ENCODE measurements at places on chromosomes 16 and 17.

- DNase-seq, result no peak
Observed at GRCh38 chr17:15261802-15262290, 3.3 kb downstream of the PMP22 start.

- no peak for DNase-seq
Observed at GRCh38 chr17:63289931-63290330, 156.2 kb downstream of the CYB561 start.

DNA sequence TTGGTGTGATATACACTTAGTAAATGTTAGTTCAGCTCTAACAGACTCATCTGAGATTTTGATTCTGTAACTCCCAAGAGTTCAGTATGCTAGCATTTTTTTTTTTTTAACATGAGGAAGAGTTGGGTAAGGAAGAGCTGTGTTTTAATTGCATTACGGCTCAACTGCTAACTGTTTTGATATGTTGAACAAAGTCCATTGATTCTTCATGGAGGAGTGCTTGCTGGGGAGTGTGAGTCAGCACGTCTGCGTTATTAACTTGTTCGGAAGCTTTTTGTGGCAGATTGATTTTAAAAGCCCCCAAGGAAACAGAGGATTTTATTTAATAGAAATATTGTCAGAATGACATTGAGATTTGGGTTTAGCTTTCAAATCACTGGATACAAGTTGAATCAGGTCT, 45.8 kb downstream of the PITPNC1 start:
- peak; percentile 33 for DNase-seq

- no peak for DNase-seq
Observed at GRCh38 chr17:66527335-66527734, 224.9 kb downstream of the PRKCA start.

DNA sequence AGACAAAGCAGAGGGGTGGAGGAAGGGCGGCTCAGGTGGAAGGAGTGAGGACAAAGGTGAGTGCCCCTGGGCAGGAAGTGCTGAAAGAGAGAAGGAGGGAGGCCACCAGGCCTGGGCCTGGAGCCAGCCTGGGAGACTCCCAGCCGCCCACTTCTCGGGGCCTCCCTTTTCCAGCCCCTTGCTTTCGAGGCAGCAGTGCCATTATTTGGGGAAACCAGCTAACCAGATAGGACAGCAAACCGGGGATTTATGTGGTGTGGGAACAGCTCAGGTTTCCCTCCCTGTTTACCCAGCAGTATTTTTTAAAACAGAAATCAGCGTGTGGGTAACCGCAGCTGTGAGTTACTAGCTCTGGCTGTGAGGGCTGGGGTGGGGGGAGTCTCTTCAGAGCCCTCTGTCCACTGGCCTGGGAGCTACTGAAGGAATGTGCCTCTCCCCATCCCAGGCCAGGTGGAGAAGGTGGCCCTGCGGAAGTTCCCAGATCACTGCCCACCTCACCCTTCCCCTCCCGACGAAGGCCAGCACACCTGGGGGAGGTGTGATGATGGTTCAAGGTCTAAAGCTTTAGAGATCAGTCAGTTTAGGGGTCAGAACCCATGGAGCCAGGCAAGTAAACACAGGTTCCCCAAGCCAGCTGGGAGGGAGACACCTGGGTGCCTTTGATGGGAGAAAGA, 8.4 kb upstream of the MEOX1 start:
- no peak for DNase-seq

DNA sequence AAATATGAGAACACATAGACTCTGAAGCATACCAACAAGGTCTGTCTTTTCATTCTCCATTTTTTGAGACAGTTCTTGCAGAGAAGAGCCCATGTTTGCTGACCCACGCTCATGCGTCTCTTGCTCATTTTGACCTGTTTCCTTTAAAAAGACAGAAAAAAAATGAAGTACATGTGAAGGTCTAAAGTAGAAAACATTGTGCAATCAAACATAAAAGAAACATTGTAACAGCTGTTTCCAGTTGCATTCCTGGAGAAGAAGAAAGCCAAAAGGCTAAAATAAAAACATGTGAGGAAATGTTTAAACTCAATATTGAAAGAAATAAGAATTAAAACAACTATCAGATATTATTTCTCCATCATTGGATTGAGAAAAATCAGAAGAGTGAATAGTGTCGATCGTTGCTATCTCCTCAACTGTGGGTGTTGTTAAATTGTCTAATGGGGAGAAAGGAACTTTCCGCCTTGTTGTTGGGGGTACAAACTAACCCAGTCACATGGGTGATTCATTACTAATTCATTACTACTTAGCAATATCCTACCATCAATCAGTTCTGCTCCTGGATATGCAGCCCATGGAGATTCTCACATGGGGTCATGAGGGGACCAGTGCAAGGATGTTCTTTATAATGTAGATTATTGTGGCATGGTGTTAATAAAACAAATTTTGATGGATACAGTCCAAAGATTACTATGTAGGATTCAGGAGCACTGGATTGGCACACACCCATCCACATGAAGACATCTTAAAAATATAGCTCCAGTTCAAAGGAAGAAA, 9.5 kb downstream of the ABCA9 start:
- no peak for DNase-seq

GRCh38 chr16:85674828-85675227, 13.9 kb downstream of the GINS2 start:
- DNase-seq, result no peak

DNA sequence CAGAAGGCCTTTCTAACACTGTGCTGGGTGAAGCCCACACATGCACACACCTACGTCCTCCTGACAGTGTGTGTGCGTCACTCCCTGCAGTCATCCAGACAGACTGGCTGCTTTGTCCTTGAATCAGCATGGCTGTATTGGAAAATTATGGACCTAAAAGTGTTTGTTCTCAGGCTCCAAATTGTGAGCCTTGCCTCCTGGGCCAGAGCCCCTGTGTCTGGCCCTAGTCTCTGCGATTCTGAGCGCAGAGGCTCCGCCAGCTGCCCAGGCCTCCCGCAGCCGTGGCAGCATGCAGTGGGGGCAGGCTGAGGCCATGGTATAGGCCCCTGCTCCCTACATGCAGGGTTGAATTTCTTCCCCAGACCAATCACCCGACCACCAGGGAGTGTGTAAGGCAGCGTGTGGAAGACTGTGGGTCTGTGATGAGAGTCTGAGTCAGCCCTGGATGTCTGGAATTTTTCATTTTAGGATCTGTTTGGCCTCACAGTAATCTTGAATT, 166.9 kb downstream of the LGALS9B start:
- DNase-seq, result peak; percentile 15

DNA sequence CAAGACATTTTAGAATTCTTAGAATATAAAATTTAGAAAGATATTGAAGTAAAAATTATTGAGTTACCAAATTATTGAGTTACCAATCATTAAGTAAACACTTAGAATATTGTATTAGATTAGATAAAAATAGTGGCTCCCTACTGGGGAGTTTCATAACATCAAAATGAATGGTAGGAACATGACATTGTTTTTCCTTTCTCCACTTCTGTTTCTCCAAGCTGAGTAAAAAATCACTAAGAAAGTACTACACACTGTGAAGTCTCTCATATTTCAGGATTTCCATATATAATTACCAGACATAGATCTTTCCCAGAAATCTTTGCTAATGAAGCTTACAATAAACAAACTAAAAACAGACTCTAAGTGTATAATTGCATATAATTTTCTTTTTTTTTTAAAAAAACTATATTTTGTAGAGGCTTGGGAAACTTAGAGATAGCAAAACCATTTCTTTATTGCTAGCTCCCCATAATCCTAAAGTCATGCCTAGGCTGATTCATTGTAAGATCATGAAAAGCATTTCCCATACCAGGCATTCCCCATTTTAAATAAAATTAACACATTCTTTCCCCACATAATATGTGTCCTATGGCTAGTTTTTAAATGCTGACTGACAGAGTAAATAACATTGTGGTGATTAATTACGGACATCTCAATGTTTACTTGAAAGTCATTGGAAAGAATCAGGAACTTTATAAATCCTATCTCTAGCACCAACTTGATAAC, 1408.7 kb upstream of the GOT2 start:
- peak; percentile 50 for DNase-seq

GRCh38 chr16:64657316-64658011, 464.4 kb downstream of the CDH11 start:
- peak; percentile 66 for DNase-seq

DNA sequence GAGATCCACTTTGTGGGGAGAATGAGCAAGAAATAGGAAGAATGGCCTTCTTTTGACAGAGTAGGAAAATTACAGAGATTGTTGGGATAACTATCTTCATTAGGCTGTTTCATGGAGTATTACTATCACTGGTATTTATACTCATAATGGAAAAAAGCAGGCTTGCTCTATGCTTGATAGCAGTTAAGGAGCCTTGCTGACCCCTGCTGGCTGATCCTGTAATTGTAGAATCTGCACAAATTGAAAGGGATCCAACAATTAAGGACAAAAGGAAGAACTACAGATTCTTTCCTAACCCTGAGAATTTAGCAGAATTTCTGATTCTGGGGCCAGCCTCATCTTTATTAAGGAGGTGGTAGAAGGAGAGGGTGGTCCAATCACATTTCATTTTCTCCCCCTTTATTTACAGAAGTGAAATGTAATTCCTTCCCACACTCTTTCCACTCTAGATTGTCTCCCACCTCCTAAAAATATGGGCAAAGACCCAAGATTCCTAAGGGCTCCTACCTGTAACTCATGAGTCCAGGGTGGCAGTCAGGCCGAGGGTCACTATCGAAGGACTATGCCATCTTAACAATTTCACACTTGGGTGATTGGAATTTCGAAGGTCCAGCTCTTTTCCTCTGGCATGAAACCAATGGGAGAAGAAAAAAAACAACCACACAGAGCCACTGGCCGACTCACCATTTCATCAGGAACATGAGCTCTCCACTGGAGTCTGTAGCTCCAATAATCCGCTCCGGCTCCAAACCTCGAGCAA, 26.3 kb downstream of the NFE2L1 start:
- DNase-seq, result peak; percentile 77

- no peak for DNase-seq
Observed at GRCh38 chr16:85107083-85107482, 5.2 kb downstream of the CIBAR2 start.

- DNase-seq, result no peak
Observed at GRCh38 chr17:73495641-73496040, 148.6 kb downstream of the SDK2 start.

GRCh38 chr17:57724026-57724728, 20.9 kb downstream of the CCDC182 start:
- no peak for DNase-seq

DNA sequence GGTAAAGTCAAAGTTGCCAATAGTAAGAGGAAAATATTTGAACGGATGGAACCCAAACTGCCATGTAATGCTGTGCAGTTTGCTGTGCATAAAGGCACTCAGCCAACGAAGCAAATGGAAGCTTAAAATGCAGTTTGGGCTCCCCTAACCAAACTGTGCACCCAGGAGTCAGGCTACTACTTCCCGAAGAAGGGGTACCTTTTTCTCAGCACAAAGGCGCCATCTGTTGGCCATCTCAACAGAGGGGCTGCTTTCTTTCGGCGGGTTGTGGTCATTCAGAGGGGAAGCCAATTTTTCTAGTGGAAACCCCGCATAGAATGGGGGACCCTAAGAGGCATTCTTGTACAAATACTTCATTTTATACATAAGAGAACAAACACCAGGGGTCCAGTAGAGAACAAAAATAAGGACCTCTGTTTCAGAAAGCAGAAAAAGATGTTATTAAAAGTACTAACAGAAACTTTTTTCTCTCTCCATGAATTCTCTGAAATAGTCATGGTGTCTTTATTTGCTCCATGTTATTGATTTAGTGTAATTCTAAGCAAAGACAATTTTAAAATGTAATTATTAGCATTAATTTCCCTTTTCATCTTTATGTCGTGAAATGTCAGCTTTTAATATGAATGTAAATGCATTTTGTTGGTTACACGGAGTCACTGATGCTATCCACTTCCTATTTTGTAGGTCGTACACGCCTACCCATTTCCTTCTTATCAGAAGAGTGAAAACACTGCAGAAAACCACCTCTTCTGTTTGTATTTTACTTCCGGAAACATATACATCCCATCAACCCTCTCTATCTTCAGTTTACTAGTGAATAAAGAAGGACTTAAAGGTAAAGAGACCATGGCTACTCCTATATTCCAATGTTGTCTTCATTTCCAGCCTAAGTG, 453.3 kb downstream of the KCNJ2 start:
- peak; percentile 59 for DNase-seq

DNA sequence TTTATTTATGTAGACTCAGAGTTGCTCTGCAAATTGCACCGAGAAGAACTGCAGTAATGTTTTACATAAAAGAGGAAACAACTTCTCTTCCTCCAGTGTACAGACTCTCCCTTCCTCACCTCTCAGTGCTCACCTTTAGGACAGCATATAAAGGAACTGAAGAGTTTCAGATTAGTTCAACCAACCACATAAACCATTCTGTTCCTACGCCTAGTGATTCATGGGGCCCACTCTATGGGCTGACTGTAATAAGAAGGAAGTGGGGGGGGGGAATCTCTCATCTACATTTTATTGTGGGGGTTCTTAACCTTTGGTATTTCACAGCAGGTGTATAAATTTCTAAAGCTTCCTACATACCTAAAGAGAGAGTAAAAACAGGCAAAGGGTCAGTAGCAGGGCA, 18.3 kb downstream of the ZSWIM7 start:
- peak; percentile 40 for DNase-seq

- DNase-seq, result peak; percentile 49
Observed at GRCh38 chr17:45432405-45433158, at the start of gene ARHGAP27. ARHGAP27 (minus strand) TSS chr17:45432870; CDS start chr17:45430279, 2,591 bp downstream.

- peak; percentile 24 for DNase-seq
Observed at GRCh38 chr16:89586853-89587252, 11.3 kb downstream of the CPNE7 start.

- DNase-seq, result no peak
Observed at GRCh38 chr16:71954699-71955195, 45.5 kb downstream of the PKD1L3 start.

- DNase-seq, result no peak
Observed at GRCh38 chr17:47808036-47808829, 13.4 kb downstream of the OSBPL7 start.

DNA sequence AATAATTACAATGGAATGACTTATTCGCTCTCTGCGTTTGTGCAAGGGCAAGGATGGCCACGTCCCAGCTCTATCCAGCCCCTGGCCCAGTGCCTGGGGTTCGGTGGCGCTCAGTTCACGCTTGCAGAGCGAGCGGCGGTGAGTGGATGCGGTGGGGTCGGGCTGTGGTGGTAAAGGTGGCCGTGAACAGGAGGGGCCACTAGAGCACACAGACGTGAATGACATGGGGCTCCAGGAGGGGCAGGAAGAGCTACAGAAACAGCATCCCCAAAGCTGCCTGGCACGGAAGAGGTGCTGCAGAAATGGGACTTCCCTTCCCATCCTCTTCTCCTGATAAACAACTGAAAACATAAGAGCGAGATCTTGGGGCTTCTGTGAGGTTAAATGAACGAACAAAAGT, 28.4 kb downstream of the IRF8 start:
- no peak for DNase-seq

DNA sequence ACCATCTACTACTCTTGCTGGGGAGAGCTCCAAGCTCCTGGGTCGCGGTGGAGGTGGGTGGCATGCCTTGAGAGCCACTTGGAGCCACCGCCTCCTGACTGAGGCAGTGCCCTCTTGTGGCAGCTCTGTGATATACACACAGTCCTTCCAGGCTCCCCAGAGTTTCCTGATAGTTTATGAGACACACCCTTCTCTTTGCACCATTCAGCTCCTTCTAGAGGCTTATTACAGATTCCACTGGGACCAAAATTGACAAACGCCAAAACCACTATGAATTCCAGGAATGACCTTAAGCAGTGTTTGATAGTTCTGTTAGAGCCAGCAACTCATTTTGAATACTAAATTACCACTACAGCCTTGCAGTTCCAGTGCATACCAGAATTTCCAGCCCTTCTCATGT, 170.1 kb upstream of the CDH13 start:
- peak; percentile 75 for DNase-seq
